ENCODE measurements at places on chromosomes 7 and 10.

DNA sequence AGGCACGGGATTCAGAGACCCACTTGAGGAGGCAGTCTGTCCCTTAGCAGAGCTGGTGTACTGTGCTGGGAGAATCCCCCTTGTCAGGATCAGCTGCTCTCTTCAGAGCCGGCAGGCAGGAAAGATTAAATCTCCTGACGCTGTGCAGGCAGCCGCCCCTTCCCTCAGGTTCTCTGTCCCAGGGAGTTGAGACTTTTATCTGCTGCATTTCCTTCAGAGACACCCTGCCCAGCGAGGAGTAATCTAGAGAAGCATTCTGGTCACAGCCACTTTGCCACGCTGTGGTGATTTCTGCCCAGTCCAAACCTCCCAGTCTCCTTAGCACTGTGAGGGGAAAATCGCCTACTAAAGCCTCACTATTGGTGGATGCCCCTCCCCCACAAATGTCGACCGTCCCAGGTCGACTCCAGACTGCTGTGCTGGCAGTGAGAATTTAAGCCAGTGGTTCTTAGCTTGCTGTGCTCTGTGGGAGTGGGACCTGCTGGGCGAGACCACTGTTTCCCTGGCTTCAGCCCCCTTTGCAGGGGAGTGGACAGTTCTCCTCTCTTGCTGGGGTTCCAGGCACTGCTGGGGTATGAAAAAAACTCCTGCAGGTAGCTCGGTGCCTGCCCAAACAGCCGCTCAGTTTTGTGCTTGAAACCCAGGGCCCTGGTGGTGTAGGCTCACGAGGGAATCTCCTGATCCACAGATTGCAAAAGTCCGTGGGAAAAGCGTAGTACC lies 265.4 kb downstream of the ZWINT start:
- DNase-seq = no peak

- DNase-seq = no peak
Observed at GRCh38 chr7:1552200-1552599, 3.8 kb downstream of the TMEM184A start.

DNA sequence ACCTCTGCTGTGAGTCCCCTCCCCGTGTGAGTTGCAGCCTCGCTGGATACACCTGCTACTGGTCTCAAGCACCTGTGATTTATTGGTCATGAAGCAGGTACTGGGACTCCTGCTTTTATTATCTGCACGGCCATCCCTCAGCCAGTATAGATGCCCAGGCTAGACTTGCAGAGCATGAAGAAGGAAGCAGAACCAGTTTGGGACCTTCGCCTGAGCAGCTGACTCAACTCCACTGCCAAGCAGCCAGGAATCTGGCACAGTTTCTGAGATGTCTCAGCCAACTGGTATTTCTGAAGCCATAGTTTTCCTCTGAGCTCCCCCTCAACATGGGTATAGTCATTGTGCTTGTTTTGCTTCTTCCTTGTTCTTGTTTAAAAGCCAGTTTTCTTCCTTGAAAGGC lies 28.0 kb upstream of the SLC39A12 start:
- DNase-seq = peak; percentile 78

- DNase-seq = no peak
Observed at GRCh38 chr7:106068986-106069385, 43.1 kb downstream of the SYPL1 start.

DNA sequence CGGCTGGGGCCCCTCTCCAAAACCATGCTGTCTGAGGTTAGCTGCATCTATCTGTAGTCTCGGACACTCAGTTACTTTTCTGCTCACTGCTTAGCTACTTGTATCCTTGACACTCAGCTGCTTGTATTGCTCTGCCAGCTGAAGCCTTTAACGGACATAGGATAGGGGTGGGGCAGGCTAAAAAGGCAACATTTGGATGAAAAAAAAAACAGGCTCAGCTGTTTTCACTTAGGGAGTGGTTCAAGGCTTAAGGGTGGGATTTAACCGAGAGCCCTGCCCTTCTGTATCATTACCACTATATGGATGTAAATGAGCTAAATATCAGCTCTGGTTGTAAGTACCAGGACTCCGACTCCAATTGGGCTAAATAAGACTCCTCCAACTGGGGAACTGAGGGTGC lies 28.6 kb downstream of the LSMEM1 start:
- DNase-seq = no peak

- DNase-seq = no peak
Observed at GRCh38 chr7:141145630-141145982, 71.7 kb downstream of the TMEM178B start.

DNA sequence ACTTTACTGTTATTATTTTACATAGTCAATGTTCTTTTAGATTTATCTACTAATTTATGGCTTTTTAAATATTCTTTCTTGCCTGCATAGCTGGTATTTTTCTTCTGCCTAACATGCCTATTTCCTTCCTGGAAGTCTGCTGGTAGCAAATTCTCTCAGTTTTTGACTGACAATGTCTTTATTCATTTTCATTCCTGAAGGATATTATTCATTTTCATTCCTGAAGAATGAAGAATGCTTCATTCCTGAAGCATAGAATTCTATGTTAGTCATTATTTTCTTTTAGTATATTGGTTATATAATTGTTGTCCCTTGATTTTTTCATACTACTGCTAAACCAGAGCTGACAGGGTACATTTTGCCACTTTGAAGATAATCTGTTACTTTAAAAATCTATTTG lies 41.8 kb downstream of the TMEM168 start:
- DNase-seq = no peak

DNA sequence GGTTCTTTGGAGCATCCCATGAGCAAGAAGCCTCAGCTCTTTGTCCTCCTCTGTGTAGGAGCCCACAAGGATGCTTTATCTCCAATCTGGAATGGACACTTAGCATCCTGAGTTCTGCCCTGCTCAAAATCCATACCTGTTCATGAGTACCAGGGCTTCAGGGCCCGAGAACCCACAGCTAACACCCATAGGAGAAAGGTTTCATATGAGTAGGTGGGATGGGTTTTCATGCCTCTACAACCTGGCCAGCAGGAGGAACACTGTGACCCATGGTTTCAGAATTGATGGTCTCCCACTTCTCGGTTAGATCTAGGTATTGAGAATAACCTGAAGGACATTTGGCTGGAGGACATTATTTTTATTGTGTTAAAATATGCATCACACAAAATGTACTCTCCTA lies 57.8 kb downstream of the TBXAS1 start:
- no peak for DNase-seq

DNA sequence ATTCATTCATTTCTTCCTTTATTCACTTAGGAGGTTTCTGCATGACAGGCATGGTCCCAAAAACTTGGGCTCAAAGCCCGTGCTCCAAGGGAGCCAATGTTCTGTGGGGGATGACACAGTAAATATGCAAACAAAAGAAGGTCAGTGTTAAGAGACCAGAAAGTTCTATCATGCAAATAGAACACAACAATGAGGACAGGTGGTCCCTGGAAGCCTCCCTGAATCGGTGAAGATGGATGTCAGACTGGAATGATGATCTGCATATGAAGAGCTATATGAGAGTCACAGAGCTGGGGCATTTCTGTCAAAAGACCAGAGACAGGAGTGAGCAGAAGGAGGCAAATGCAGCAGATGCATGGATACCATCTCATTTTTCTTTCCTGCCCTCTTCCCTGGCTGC lies 129.0 kb downstream of the ABCA13 start:
- no peak for DNase-seq

- no peak for DNase-seq
Observed at GRCh38 chr10:27145937-27146336, 8.2 kb downstream of the YME1L1 start.

GRCh38 chr7:55005241-55005851 lies 13.5 kb upstream of the EGFR start:
- no peak for DNase-seq

All from AG09309 (cell line).